ENCODE measurements at places on chromosomes 5 and 9.

DNA sequence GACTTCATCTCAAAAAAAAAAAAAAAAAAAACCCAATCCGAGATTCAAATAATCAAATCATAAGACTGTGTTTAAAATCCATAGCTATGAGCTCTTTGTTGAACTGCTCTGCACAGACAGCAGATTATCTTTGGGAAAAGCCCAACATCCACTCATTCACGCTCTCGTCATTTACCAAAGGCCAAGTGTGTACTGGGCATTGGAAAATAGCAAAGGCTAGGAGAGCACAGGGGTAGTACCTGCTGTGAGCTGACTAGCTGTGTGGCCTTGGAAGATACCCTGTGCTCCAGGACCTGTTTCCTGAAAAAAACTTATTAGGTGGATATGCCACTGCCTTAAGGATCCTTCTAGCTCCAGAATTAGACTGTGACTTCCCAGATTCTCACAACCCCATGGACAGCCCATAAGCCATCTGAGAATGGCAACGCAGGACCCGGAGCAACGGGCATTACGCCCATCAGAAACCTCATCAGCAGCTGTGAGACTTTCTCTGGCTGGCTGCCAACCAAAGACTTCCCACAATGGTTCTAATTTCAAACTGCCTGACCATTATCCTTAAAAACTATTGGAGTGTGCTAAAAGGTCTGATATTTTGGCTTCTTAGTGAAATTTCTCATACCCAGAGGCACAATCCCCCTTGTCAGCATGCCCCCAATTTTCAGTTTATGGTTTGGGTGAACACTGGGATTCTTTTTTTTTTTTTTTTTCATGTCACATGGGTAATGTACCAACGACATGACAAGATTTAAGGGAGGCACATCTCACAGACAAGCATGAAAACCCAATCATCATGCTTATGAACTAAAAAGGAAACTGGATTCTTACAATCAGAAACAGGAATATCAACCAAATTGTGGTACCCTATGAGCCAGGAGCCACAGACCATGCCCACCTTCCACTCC, 16.8 kb downstream of the SERINC5 start:
- DNase-seq, result no peak

- DNase-seq, result no peak
Measured at GRCh38 chr5:138438724-138439476, at the start of gene REEP2. Gene REEP2, plus strand, starts transcription at chr5:138439057. Its CDS starts 152 bp downstream, at chr5:138439209.

- no peak for DNase-seq
Measured at GRCh38 chr5:61228229-61228628, 66.0 kb upstream of the SMIM15 start.

DNA sequence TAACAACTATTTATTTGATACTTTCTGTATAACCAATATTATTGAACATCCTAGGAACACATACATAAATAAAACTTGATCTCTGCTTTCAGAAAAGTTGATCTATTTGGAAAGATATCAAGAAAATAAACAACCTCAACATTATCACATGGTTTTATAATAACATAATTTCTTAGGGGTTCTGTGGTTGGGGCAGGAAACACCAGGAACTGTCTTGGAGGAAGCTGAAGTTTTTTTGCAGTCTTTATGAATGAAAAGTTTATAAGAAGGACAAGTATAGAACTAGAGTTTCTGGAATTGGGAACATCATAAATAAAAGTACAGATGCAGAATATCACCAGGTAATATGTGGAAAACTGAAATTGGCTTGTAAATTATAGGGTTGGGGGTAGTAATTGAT, 296.1 kb downstream of the TAF11L14 start:
- no peak for DNase-seq

DNA sequence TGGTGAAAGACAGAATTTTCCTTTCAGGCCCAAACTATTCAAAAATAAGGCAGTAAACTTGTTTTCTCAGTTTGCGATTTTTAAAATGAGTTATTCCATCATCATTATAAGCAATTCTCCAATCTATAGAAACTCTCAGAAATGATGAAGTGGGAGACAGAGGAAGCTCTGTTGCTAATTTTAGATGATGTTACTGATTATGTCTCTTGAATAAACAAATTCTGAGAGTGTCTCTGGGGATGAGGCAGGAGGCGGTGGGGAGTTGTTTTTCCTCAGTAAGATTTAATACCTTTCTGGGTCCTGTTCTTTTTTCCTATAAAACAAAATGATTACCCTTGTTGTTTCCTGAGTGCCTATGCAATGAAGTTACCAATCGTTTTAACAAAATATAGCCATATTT, 43.9 kb upstream of the TEX48 start:
- DNase-seq, result no peak

- DNase-seq, result no peak
Measured at GRCh38 chr5:68648944-68649857, 433.6 kb downstream of the PIK3R1 start.

DNA sequence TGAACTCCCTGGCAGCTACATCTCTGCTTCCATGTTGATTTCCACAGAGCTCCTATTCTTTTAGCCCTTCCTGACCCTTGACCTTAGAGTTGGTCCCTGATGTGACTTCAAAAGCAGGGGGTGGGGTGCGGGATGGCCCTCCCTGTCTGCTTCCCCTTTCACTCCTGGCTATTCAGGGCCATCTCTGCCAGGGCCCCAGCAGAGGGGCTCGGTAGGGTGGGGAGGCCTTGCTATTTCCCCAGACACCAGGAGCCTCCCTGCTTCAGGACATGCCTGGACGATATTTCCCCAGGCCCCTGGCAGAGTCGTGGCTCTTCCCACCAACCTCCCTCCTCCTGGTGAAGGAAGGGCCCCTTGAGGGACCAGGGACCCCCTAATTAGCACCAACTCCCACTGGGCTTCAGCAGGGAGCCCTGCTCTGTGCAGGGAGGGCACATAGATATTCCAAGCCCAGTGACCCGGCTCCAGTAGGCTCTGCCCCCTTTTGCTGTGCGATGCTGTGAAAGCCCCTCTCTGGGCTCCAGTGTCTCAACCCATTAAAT, 17.3 kb downstream of the CORO2A start:
- DNase-seq, result no peak

DNA sequence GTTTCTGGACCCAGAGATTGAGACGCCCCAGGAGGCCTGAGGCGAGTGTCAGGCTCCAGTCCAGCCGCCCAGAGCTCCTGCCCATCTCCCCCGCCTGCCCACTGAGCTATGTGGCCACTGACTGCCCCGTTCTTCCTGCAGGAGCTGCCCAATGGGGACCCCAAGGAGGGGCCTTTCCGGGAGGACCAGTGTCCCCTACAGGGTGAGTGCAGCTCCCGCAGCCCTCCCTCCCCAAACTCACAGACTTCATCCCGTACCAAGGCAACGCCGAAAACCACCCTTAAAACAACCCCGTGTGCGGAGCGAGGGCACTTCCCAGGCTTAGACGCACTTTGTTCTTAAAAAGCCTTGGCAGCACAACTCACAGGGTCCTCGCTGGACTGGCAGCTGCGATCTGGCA, 23.4 kb downstream of the NKD2 start:
- DNase-seq, result no peak

- DNase-seq, result peak; percentile 44
Measured at GRCh38 chr9:126248680-126249079, 77.9 kb upstream of the MVB12B start.

- DNase-seq, result no peak
Measured at GRCh38 chr5:111509119-111509518, 3.2 kb downstream of the STARD4 start.

- no peak for DNase-seq
Measured at GRCh38 chr5:58231041-58231440, 228.8 kb downstream of the PLK2 start.

DNA sequence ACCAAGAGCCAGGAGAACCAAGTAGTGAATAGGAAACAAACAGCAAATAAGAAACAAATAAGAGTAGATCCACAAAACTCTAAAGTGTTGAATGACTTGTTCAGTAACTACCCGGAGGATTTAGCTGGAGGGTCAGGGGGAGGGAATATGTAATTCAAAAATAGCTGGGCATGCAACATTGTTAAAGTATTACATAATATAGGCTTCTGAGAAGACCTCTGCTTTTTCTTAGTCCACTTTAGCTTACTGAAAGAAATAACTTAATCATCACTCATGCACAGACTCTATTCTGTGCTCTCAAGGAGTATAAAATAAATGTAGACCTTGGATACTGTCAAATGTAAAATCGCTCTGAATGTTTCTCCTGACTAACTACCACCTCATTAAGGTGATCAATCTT, 183.2 kb upstream of the POU5F2 start:
- DNase-seq, result no peak

Measured in GM04504 (cell line).